ENCODE measurements at places on chromosomes 1 and 21.

DNA sequence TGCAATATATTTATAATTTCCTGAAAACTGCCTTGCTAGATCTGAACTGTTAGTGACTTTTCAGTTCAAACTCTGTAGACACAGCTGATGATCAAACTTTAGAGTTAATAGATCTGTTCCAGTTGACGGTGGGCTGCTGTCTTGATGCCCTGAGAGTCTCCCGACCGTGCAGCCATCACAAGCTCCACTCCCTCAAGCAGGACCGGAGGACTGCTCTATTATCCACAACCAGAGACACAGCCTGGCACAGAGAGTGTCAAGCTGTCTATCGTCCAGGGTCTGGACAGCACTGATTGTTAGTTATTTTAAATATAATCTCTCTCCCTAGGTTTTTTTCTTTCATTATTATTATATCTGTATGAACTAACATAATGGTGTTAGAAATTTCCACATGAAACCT, 8.0 kb downstream of the CHODL start:
- DNase-seq: no peak

DNA sequence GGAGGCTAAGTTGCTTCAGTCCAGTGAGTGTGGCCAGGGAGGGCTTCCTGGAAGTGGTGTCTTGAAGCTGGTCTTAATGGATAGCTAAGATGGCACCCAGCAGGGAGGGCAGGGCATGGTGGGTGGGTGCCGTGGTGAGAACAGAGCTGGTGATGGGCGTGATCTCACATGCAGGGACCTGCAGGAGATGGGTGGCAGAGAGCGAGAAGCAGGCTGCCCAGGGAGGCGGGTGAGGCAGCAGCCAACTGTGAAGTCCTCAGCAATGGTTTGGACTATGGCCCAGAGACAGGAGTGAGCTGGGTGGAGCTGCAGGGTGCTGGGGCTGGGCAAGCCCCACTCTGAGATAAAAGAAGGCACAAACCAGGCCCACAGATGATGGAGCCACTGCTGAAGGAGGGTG, 50.7 kb downstream of the UMODL1 start:
- DNase-seq: no peak

GRCh38 chr1:106564192-106564591, 492.3 kb upstream of the PRMT6 start:
- no peak for DNase-seq

DNA sequence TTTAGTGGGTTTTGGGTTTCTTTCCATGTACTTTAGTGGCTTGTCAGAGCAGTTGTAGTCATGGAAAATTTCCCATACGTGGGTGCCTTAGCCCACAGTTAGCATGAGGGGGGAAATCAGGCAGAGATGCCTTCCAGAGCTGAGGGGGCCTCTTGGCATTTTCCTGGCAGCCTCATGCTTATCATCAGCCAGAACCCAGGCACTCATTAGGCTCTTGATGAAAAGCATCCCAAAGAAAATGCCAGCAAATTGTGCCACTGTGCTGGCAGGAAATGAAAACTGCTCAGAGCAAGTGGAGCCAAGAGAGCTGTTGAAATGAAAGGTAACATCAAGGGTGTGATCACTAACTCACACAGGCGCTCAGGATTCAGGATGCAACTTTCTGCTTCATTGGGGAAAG, 128.0 kb downstream of the TNNI3K start:
- no peak for DNase-seq

DNA sequence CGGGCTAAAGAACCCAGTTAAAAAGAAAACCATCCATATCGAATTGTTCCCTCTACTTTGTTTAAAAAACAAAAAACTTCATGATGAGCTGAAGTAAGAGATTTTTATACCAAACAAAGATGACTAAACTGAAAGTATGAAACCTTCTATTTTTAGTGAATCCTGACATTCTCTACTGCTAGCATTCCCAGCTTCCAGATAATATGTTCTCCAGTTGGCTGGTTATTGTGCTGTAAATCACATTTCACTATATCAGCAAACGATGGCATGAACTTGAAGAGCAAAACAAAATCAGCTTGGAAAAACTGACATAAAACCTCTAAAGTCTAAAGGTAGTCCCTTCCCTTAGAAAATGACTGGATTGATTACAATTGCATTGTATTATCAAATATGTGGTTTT, 68.1 kb upstream of the APP start:
- no peak for DNase-seq

DNA sequence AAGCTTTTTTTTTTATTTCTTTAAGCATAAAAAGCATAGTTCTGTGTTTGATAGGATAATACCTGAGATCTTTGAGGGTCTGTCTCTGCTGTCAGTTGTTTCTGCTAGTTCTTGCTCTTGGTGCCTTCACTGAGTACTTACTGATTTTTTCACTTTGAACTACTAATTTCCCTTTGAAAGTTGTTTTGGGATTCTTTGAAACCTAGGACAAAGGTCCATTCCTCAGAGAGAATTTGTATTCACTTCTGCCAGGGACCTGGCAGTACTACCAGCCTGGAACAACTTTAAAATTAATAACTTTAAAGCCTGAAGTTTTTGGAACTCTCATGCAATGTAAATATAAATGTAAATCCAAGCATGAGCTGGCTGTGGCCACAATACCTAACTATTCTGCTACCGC, 190.1 kb downstream of the TM2D1 start:
- no peak for DNase-seq

DNA sequence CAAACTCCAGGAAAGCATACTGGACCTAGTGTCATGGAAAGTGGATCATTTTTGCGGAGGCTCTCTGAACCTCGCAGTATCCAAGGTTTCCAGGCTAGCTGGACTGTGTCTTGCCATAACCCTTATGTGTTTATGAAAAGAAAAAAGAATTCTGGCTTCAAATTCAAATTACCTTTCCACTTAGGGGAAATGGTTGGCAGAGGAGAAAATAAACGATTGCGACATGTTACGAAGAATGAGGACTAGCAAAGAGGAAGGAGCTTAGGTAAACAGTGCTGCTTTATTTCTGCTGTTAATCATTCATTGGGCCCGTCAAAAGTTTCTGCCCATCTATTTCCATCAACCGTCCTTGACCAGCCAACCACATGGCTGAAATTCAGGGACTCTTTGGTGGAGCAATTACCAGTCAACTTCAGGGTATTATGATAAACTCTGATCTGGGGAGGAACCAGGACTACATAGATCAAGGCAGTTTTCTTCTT, at the start of gene C4BPA:
Gene C4BPA (plus strand): TSS at position 342 of the 482 bp plus-strand sequence. CDS start 8,793 bp downstream, outside the sequence.
- DNase-seq: no peak

DNA sequence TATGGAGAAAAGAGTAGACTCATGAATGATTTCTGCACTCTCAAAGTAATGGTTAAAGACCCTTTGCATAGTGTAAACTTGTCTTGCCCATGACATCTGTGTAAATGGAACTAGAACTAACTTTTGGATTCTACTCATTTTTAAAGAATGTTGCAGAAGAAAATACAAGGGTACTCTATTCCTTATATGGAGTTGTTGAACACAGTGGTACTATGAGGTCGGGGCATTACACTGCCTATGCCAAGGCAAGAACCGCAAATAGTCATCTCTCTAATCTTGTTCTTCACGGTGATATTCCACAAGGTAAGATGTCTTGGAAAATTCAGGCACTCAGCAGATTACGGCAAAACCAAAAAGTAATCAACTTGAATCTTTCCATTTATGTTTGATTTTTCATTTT, 19.8 kb downstream of the CCT8 start:
- no peak for DNase-seq

DNA sequence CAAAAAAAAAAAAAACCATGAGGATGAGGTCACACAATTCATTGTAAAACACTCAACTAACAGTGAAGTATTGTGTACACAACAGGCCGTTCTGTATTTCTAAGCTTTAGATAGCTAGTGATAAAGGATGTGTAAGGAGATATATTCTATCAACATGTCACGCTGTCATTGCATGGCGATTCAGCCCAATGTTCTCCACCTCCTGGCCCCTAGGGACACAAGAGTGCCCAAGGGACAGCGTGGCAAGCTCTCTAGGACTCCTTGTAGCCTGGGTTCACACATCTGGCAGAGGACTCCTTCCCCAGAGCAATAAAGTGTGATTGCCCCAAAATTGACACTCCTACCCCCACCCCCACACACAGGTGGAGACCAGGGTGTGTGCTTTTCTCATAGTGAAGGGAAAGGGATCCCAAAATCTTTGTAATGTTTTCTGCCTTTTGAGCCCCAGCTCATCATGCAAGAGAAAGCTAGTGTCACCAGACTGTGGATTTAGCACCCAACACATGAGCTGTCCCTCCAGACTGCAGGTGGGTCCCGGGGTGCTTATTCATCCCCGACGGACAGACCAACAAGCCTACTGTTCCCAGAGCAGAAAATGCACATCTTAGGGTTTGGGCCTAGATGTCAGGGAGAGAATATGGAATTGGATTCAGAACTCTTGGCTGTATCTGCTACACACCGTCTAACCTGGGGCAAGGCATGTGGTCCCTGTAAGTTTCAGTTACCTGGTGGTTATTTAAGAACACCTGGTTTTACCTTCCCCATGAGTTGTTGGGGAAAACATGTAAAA, 11.5 kb downstream of the TMPRSS3 start:
- no peak for DNase-seq

- no peak for DNase-seq
Measured at GRCh38 chr1:150466964-150467363, 20.3 kb upstream of the TARS2 start.

DNA sequence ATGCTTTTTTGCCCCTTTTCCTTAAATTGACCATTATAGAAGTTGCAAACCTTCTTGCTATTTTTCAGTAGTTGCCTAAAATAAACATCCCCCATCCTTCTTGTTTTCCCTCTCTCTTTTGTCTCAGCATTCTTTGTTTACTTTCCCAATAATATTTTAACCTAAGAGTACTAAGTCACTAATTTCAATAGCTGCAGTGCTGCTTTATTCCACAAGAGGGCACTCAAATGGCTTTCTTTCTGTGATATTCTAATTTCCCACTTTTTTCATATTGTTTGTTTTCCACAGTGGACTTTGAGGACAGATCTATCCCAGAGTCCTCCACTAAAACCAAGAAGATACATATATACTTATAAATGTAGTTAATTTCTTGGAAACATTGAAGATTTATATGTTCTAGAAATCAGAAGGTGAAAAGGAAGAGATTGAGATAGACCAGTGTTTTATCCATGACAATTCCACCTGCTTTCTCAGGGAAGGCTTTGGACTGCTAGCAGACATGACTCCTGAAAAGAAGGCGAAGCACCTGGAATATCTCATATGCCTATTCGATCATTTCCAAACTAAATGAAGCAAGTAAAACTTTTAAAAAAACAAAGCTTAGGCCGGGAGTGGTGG, 104.8 kb upstream of the GRIK1 start:
- DNase-seq: peak; percentile 3

DNA sequence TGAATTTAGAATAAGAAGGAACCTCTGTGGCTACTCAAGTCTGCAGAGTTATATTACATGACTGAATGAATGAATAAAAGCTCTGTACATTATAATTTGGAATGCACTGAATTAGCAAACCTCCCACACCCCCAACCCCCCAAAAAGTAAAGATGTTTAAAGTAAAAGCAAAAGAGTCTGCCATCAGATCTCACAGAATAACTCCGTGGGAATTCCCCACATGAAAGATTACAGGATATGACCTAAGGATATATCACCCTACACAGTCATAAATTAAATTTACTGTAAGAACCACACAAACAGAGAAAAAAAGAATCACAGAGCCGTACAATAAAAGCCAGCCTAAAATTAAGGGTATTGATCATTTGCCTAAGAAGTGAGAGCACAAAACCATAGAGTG, 587.3 kb downstream of the PTPRC start:
- DNase-seq: peak; percentile 56

GRCh38 chr1:117128323-117129079, 7.0 kb upstream of the TRIM45 start:
- DNase-seq: no peak

DNA sequence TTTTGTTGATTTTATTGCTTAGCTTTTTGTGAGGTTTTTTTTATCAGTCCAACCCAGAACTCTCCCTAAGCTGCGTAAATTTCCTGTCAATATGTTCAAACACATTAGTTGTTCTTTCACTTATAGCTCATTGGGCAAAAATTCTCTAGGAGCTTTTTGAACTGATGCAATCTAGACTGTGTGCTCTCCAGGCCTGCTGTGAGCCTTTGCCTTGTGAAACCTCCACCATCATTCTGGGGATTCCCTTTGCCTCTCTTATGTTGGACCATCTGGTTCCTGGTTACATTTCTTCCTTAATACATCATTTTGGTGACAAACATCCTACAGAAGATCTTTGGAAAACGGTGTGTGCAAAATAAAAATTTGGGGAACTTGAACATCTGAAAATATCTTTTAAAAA, 247.2 kb downstream of the LRRC7 start:
- no peak for DNase-seq

DNA sequence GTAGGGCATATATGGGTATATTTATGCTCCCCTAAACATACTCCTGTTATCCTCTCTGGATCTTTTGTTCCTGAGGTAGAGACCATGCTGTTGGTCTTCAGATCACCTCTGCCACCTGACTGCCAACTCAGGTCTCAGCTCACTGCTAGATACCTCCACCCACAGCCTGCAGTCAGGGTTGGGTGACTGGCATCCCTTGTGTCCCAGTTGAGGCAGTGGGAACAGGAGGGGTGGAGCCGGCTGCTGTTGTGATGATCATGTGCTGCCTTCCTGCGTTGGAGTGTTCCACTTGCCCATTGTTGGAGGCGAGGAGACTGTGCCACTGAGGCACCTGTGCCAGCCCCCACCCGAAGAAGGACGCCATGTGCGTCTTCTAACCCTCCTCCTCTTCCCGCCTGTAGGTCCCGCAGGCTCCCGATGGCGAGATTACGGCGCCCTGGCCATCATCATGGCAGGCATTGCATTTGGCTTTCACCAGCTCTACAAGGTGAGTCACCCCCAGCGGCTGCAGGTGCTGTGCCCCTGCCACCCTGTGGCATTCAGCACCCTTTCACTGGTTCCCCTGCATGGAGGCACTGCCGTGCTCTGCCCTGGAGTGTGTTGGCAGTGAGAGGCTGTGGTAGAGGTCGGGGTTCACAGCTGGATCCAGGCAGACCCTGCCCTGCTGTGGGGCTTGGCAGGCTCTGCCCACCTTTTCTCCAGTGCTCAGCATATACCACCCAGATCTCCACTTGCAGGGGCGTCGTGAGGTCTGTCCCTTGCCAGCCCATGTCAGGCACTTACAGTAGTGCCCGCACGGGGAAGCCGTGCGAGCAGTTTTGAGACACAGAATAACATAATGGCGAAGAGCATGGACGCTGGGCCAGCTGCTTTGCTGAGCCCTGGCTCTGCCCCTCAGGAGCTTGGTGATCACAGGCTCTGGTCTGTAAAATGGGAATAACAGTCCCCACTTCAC, 143.5 kb downstream of the PEX14 start:
- DNase-seq: no peak

- no peak for DNase-seq
Measured at GRCh38 chr1:58619286-58620054, 42.4 kb upstream of the TACSTD2 start.

- DNase-seq: no peak
Measured at GRCh38 chr1:164969253-164969652, 387.3 kb downstream of the LMX1A start.

- no peak for DNase-seq
Measured at GRCh38 chr1:174988986-174989385, 10.8 kb upstream of the CACYBP start.

- DNase-seq: no peak
Measured at GRCh38 chr21:26546446-26547097, 26.5 kb downstream of the CYYR1 start.

- DNase-seq: no peak
Measured at GRCh38 chr1:45552331-45552730, 1.7 kb downstream of the AKR1A1 start.

All from HS-5 (cell line).